ENCODE measurements at places on chromosomes 12 and 14.

GRCh38 chr12:82807132-82807737 is 120.5 kb downstream of the TMTC2 start:
- no peak for DNase-seq

GRCh38 chr12:67624355-67624754 is 24.2 kb upstream of the DYRK2 start:
- no peak for DNase-seq

DNA sequence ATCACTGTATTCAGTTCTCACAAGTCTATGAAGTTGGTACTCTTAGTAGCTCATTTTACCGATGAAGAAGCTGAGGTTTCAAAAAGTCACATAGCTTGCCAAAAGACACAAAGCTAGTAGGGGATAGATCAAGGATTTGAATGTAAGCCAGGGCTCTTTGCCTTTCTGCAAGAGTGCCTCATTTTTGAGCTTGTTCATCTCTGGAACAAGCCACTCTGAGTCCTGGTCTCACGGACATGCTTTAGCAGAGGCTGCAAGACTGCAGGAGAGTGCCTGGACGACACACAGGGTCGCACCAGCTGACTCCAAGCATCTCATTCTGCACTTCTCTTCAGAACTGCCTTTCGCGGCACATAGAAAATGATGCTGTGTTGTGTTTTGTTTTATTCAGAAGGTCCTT is 3.7 kb downstream of the NUAK1 start:
- no peak for DNase-seq

DNA sequence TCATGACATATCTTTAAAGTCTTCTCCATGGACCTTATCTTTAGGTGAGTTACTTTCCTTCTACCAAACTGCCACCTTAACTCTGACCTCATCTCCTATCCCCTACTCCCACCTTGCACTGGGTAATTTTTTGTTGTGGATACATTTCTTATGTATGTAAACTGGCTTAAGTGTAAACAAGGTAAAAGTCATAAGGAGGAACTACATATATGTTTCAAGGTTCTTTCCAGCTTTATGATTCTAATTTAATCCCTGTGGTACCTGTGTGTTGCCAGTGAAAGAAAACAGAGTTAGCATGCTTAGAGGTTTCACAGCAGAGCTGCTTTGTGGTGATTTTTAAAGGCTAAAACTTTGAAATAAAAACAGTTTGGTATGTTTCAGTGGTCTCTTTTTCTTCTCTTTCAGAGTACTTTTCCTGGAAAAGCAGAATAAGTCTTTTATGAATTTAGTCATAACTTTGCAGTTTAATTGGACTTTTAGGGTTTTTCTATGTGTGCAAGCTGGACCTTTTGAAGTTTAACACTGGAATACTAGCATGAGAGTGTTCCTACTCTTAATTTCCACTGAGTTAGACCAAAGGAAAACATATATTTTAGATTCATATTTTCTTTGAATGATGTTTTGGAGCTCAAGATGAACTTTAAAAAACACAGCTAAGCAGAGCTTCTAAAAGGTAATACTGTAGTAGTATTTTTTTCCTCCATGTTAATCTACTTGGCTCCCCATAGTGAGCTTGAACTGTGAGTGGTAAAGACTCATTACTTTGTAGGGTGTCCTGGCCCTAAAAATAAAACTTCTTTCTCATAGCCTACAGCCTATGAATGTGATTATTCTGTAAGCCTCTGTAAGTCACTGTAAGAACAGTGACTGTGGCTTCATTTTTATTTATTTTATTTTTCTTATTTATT is 105.4 kb downstream of the FUT8 start:
- DNase-seq = no peak

DNA sequence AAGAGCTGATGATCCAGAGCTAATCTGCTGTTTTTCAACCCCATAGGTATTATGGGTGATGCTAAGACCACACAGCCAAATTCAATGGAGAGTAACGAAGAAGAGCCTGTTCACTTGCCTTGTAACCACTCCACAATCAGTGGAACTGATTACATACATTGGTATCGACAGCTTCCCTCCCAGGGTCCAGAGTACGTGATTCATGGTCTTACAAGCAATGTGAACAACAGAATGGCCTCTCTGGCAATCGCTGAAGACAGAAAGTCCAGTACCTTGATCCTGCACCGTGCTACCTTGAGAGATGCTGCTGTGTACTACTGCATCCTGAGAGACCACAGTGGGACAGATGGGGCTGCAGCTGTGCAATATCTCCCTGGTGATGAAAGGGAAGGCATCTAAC is 386.0 kb downstream of the DAD1 start:
- DNase-seq = no peak

- no peak for DNase-seq
These were observed 19.3 kb upstream of the ETV6 start for GRCh38 chr12:11630046-11630706.

GRCh38 chr12:92058664-92059063 is 87.0 kb downstream of the BTG1 start:
- no peak for DNase-seq

- DNase-seq = no peak
These were observed 12.2 kb upstream of the FOXG1 start for GRCh38 chr14:28754209-28754985.

GRCh38 chr12:54227376-54227775 is 38.6 kb upstream of the SMUG1 start:
- DNase-seq = no peak

GRCh38 chr12:132530447-132530846 is 40.5 kb downstream of the FBRSL1 start:
- DNase-seq = no peak

GRCh38 chr14:88682495-88683114 is 110.1 kb downstream of the EML5 start:
- DNase-seq = no peak

- no peak for DNase-seq
These were observed 84.6 kb upstream of the CCDC196 start for GRCh38 chr14:66401449-66402095.

GRCh38 chr14:73311708-73312030 is 74.4 kb downstream of the PAPLN start:
- no peak for DNase-seq

DNA sequence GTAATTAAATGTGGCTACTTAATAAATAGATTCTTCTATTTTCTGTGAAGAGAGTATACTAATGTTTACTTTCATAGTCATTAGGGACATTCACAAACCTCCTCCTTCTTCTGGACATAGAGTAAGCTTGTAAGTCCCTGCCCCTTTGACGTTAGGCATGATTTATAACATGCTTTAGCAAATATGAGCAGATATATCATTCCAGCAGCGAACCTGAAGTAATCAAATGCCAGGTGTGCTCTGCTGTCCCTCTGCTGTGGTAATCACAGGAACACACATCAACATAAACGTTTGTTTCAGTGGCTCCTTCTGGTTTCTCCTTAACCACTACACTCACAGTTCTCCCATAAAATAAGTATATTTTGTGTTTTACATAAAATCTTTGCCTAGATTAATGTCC is 961.8 kb downstream of the FLRT2 start:
- DNase-seq = no peak

GRCh38 chr12:23548742-23549141 is 400.7 kb downstream of the SOX5 start:
- DNase-seq = no peak

DNA sequence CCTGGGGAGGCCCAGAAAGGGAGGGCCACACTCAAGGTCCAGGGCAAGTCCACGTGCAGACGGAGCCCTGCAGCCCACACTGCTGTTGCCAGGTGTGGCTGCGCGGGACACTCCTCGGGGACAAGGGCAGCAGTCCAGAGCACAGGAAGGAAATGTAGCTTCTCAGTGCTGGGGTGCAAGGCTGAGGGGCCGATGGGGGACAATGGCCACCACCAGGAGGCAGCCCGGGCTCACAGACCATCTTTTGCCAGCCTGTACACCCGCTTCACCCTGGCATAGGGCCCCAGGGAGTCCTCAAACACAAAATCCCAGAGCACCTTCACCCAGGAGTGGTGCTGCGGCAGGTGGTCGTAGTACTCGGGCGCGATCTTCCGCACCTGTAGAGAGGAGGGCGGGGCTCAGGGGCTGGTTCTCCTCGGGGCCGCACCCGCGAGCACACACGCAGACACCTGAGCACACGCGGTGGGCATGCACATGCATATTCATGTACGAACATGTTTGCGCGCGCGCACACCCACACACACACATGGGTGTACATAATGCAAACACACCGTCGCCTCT is 12.8 kb downstream of the DEGS2 start:
- no peak for DNase-seq

GRCh38 chr14:63996625-63997220 is 143.9 kb downstream of the SYNE2 start:
- no peak for DNase-seq

DNA sequence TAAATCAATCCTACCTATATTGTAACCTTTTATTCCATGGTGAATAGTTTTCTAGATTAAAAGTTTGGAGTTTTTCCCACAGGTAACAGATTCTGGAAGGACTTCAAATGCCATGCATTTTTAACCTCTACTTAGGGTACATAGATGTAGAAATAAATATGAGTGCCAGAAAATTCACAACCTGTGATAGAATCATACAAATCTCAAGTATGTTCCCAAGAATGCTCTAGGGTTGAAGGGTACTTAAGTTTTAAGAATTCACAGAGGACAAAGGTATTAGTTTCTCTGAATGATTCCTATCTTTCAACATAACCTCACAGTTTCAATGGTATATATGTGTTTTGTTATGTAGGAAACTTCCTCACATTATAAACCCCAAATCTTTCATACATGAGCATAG is 511.3 kb downstream of the TMEM117 start:
- DNase-seq = no peak

DNA sequence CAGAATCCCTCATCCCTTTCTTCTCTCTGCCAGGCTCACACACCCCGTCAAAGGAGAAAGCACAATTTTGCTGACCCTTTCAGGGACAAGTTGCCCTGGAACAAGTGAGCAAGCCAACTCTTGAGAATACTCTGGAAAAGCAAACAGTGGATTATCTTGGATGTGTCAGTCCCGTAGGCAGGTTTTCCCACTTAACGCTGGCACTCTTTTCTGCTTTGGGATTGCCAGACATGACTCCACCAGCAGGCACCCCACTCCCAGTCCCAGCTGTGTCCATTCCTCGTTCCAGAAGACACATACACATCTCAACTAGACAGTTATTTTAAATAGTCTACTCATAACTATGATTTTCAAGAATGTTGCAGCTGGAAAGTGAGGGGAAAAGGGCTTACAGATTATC is 145.5 kb upstream of the CDKN3 start:
- DNase-seq = no peak

DNA sequence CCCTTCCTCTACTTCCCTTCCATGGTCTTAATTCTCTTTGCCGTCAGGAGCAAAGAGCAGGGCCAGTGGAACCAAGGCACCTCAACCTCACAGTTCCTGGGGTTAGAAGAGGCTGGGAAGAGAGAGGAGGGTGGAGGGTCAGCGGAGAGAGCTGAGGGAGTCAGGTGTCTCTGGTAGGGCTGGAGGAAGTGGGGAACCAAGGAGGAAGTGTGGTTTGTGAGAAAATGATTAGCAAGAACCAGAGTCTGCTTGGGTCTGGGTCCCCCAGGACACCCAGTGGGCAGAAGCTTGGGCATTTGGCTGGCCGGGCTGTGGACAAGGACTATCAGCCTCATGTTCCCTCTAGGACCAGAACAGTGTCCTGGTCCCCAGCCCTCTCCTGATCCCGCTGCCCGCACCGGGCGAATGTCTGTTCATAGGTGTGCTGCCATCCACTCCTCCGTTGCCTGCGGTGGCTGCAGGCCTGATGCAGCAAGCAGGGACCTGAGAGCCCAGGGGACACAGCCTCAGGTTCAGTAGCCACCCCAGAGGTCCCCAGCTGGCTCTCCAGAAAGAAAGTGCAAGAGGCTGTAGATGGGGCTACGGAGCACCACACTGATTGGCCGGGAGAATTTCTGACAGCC is 2.3 kb downstream of the HOXC12 start:
- no peak for DNase-seq

DNA sequence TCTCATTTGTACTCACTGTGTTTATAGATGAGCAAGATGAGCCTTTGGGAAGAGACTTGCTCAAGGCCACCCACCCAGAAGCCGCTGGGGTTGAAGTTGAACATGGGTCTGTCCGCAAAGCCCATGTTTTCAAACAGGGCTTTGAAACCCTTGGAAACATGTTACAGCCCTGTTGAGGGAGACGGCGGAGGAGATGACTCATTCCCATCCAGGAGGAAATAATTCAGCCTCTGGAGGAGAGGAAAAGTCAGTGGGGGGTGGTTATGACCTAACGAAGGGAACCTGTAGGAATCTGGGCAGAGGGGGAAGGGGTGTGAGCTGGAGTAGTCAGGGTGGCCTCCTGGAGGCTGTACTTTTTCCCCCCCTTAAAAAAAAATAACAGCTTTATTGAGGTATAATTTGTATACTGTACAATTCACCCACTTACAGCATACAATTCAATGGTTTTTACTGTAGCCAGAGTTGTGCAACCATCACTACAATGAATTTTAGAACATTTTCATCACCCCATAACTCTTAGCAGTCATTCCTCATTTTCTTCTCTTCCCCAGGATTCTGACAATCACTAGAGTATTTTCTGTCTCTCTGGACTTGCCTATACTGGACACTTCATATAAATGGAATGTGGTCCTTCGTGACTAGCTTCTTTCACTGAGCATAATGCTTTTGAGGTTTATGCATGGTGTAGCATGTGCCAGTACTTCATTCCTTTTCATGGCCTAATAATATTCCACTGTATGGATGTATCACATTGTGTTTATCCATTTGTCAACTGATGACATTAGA is 1.9 kb upstream of the RIN3 start:
- DNase-seq = no peak

DNA sequence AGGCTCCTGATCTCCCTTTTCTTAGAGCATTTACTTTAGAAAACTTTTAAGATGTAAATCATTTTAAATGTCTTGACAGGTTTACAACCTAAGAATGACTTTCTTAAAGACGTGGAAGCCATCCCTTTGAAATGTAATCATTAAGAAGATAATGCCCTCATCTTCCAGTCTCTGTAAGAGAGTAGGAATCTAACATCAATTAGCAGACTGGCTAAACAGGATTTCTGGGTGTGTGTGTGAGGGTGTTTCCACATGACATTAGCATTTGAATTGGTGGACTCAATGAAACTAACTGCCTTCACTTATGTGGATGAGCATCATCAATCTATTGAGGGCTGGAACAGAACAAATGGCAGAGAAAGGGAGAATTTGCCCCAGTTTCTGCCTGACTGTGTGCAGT is 329.5 kb downstream of the RPL10L start:
- no peak for DNase-seq

Measured in activated CD4-positive, alpha-beta T cell treated with anti-CD3 and anti-CD28 coated beads for 24 hours (primary cell).